ENCODE measurements at places on chromosomes 16 and 17.

- no peak for DNase-seq
Observed at GRCh38 chr16:14958323-14958600, 16.6 kb upstream of the PDXDC1 start.

- peak; percentile 33 for DNase-seq
Observed at GRCh38 chr16:87056083-87056482, 261.1 kb downstream of the C16orf95 start.

DNA sequence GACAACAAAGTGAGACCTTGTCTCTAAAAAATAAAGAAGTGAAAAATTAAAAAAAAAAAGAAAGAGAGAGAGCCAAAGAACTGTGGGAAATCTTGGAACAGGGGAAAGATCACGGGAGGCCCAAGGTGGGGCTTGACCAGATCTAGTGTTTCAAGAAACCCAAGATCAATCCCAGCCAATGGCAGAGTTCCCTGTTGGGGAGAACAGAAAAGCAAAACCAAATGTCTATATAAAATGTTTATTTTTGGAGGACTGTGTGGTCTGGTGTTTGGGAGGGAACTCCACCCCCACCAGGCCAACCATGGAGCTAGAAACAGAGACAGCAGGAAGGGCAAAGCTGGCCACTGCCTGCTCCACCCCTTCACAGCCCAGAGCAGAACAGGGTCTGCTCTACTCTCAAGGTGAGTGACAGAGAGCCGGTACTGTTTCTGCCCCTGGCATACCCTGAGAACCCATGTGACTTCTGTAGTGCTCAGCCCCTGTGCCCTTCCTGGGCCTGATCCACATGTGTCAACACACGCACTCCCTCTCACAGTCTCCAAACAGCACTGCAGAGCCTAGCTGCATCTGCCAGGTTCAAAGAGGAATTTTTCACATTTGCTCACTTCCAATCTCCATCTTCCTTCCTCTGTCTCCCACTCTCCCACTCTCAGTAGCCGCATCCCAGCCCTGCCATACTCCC lies 3.7 kb downstream of the TMEM101 start:
- no peak for DNase-seq

GRCh38 chr16:10552998-10553491 lies 27.4 kb downstream of the EMP2 start:
- DNase-seq = no peak

GRCh38 chr16:56005958-56006357 lies 130.8 kb upstream of the CES5A start:
- no peak for DNase-seq

DNA sequence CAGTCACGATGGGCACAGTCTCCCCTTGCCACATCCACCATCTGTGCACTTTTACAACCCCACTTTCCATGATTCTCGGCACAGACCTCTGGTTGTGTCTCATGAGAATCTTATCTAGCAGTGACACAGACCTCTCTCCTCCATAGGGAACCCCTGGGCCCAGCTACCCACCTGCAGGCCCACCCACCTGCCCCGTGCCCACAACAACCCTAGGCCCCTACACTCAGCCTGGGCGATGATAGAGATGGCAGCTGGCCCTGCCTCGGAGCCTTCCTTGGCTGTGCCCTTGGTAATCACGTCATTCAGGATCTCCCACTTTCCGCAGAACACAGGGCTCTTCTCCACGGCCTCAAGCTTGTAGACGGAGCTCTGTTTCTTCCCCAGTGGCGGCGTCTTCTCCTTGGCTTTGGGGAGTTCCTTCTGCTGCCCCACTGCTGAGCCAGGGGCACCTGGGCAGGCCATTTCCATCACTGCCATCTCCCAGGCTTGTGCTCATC lies 26.5 kb downstream of the MAP3K14 start:
- no peak for DNase-seq

GRCh38 chr17:8391711-8392110 lies 5.9 kb downstream of the RNF222 start:
- DNase-seq = peak; percentile 32

GRCh38 chr16:2752850-2753732 lies 653 bp downstream of the SRRM2 start:
- DNase-seq = peak; percentile 75

GRCh38 chr16:80144191-80144590 lies 396.6 kb upstream of the DYNLRB2 start:
- no peak for DNase-seq

GRCh38 chr17:10018461-10018891 lies 113.4 kb upstream of the RCVRN start:
- DNase-seq = no peak

DNA sequence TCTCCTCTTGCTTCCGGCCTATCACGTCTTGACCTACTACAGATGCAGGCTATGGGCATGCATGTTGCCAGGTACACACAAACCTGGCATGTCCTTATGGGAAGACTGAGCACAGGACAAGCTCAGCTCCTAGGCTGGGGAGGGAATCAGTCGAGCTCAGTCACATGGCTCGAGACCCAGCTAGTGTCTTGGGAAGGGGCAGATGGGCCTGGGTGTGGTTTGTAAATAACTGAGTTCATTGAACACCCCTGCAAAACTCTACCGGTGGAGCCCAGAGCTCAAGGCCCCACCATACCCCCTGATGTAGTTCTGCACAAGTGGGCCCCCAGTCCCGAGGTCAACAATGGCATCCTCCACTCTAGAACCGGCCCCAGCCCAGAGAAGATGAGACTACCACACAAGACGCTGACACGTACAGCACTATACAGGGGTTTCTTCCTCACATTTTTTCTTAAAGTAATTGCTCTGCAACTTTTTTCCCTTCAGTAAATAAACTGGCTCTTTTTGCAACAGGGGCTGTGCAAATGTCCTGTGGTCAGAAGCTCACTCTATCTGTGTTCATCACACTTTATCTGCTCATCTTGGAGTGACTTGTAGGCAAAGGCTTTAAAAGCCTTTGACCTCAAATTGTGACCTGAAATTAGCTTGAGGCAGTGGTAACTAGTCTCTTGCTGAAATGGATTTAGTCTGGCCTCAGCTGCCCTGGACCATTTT lies 22.9 kb downstream of the ZNHIT3 start:
- no peak for DNase-seq

DNA sequence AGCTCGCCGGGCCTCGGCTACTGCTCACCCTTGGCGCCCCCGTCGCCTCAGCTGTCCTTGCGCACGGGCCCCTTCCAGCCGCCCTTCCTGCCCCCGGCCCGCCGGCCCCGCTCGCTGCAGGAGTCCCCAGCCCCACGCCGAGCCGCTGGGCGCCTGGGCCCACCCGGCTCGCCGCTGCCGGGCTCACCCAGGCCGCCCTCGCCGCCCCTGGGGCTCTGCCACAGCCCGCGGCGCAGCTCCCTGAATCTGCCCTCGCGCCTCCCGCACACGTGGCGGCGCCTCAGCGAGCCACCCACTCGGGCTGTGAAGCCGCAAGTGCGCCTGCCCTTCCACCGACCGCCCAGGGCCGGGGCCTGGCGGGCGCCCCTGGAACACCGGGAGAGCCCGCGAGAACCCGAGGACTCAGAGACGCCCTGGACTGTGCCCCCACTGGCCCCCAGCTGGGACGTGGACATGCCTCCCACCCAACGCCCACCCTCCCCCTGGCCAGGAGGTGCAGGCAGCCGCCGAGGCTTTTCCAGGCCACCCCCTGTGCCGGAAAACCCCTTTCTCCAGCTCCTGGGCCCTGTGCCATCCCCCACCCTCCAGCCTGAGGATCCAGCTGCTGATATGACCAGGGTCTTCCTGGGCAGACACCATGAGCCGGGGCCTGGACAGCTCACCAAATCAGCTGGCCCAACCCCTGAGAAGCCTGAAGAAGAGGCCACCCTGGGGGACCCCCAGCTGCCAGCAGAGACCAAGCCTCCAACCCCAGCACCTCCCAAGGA lies 12.8 kb downstream of the MYO15A start:
- DNase-seq = no peak

DNA sequence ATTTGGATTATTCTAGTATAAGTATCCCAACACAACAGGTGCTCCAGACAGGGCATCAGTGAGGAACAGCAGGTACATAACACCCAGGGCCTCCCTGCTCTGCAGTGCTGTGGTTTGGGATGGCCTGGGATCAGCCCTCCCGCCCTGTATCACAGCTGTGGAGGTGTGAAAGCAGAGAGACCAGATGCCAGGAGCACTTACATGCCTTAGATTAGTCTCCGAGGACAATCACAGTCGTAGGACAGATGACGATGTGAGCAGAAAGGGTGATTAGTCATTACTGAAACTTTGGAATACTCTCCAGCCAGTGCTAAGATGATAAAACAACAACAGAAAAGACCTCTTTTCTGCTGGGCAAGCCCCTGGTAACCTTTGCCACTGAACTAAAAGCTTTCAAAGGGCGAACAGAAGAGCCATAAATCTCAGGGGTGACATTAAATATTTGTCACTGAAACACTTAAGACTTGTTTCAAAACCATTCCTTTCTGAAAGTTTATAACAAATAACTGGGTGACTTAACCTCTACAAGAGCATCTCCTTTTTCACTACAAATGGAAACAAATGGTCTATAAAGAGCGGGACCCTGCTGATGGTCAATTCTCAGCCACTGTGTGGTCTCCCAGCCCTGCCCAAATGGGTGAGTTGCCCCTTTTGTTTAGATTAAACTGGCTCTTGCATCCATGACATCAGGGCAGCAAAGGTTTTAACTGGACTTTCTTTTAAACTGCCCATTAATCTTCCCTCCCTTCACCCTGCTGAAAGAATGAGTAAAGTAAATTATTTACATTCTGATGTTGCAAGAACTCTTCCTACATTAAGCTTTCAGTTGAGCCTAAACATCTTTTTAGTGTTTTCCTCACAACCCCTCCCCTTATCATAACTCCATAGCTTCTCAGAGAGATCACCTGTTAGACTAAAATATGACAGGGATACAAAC lies 183.1 kb upstream of the COX10 start:
- no peak for DNase-seq

- peak; percentile 67 for DNase-seq
Observed at GRCh38 chr17:30344283-30345088, 10.6 kb upstream of the TMIGD1 start.

DNA sequence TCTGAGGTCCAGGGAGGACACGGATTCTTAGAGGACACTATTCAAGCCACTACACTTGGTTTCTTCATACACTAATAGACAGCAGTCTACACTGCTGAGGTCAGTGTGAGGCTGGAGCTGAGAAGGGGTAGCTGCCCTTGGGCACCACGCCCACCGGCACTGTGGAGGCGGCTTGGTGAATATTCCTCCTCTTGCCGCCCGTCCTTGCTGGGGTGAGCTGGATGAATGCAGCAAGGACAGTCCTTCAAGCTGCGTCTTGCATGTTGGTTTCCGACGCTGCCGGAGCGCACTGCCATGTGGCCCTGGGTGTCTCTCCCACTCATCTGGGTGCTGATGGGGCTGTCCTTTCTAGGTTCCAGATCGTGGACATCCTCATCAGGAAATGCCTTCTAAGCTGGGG lies 2.6 kb downstream of the ZNF205 start:
- no peak for DNase-seq

GRCh38 chr16:50735629-50736122 lies 6.2 kb upstream of the CYLD start:
- no peak for DNase-seq

- peak; percentile 2 for DNase-seq
Observed at GRCh38 chr16:27918755-27919154, 144.8 kb downstream of the GSG1L start.

Data from AG10803 (cell line).